ENCODE measurements at places on chromosomes 16 and 17.

GRCh38 chr16:24834459-24835335 lies 11.1 kb upstream of the SLC5A11 start:
- DNase-seq, result no peak

DNA sequence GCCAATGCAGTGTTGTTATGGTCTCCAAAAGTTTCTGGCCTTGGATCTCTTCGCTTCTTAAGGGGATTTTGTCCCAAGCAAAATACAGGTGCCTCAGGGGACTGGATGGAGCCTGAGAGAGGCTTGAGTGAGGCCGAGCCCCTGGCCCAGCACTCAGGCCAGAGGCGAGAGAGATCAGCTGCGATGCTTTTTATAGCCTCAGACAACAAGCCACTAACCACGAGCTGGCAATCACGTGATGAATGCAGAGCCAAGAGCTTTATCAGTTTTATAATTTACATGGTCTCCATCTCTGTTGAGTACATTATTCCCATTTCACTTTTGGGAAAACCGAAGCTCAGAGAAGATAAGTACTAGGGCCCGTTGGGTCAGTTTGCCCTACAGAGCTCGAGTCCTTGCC lies 360.0 kb upstream of the CDH5 start:
- no peak for DNase-seq

GRCh38 chr16:8776129-8776584 lies 21.3 kb downstream of the TMEM186 start:
- DNase-seq, result no peak

GRCh38 chr17:74088934-74089329 lies 114.5 kb upstream of the RPL38 start:
- DNase-seq, result no peak

DNA sequence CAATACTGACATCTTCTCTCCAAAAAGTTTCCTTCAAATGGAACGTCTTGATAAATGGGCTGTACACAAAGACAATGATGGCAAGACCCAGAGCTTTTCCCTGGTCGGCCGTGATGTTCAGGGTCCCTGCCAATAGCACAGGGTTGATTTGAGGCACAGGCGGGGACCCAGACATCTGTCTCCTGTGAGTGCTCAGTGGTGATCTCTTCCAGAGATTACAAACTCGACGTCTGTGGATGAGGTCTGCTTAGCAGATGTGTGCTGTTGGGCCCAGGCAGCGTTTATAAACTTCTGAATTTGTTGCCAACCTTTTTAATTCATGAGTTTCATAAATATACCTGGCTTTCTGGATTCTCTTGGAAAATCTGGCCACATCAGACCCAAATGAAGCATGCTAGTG lies 14.9 kb downstream of the CPPED1 start:
- no peak for DNase-seq

- no peak for DNase-seq
These were observed 4.0 kb downstream of the BAIAP3 start for GRCh38 chr16:1337486-1337885.

DNA sequence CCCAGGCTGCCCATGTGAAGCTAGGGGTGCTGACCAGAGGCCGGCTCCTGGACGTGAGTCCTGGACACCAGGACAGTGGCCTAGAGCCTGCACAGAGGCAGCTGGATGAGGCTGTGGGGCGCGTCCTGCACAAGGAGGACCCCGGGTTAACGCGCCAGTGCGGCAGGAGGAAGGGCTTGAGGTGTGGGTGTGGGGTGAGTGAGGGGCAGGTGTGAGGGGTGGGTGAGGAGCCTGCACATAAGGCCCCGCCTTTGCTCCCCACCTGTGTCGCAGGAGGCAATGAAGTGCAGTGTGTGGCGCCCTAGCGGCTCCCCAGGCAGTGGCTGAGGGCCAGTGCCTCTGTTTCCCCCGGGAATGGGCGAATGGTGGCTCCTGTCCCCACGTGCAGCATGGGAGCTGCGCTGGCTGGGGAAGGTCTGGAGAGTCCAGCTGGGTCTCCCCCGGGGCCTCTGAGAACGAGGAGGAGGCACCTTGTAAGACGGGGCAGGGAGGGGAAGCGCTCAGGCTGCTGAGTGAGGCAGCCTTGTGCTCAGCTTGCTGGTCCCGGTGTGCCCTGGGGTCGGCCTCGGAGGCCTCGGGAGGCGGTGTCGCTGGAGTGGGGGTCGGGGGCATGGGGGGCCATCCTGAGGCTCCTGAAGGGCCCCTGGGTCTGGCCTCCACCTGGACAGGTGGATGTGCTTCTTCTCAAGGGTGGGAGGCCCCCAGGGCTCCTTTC lies 3.2 kb downstream of the CD7 start:
- DNase-seq, result no peak
